Stimulated activated CD4-positive, alpha-beta T cell treated with anti-CD3 and anti-CD28 coated beads, TNF-alpha, amount 100 ng/mL, for 1 hour (primary cell): ENCODE measurements at places on chromosomes 11 and 22.

DNA sequence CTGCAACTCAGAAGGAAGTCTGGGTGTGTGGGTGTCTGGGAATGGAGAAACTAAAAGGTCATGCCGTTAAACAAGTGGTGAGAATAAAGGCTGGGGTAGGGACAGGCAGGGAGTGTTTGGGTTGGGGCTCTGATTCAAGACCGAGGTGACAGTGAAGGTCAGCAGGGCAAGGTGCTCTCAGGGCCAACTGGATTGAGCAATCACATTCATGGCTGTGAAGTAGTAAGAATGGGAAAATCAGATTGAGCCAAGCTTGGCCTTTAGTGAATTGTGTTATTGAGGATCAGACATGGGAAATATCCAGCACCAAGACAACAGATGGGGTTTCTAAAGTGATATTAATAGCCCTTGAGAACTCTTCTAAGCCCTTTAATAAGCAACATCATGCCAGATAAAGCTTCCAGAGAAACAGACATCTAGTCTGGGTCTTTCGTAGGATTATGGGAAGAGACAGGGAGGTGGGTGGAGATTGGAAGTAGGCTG lies 24.3 kb downstream of the SCN3B start:
- DNase-seq: no peak

- DNase-seq: no peak
Observed at GRCh38 chr22:22761606-22761962, 117.2 kb downstream of the GGTLC2 start.

DNA sequence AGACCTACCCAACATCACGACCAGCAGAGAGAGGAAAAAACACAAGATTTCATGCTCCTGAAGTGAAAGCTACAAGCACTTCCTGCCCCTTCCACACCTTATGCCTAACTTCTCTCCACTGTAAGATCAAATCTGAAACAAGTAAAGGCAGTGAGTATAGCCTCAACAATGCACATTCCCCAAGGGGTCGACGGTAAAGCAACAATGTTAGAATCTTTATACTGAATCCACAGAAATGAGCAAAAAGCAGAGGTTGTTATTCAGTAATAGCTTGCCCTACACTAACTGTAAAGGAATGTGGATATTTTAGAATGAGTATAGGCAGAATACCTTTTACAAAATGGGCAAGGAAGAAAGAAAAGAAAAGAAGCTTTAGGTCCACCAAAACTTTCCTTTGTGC lies 15.6 kb downstream of the ARFGAP3 start:
- no peak for DNase-seq

GRCh38 chr11:35412285-35412684 lies 7.1 kb downstream of the SLC1A2 start:
- DNase-seq: no peak

DNA sequence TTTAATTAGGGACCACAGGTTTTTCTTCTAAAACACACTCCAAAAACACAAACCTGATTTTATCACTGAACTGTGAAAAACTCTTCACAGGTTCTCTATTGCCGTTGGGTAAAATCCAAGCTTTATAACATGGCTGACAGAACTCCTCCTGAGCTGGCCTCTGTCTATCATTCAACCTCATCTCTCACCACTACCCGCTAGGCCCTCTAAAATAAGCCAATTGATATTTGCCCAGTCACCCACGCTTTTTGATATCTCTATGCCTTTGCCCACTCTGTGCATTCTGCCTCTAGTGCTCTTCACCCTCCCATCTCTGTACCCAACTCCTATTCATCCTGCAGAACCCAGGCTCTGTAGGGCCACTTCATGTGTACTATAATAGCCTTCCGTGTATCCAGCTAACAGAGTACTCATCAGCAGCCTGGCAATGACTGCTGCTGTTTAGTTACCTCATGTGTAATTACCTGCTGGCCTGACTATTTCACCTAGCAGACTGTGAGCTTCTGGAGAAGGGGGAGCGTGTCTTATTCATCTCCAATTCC lies 1.1 kb upstream of the CNGA4 start:
- DNase-seq: no peak

DNA sequence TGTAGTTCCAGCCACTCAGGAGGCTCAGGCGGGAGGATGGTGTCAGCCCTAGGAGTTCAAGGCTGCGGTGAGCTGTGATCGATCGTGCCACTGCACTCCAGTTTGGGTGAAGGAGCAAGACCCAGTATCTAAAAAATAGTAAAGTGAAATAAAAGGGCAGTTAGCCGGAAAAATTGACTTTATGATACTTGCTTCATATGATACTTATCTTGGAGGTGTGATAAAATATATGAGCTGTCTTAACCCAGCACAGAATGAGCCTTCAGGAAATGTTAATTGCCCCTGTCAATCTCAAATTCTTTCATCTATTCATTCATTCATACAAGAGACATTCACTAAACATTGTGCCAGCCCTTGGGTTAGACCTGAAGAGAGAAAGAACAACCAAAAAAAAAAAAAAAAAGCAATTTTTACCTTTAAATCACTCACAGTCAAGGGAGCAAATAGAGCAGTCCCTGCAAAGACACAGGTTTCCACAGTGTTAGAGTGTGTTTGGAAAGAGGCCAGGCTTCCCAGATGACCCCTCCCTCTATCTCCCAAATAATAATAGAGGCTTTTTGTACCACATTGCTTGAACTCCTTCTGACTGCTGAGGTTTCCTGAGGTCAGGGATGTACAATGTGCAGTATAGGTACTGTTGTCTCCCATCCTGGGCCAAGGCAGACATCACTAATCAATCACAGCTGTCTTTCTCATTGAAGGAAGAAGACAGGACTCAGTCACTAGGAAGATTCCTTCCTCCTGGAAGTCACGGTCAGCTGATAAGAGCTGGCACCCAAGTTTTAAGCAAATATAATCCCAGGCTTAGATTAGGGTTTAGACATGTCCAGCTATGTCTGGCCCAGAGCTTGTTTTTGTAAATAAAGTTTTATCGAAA lies 454.6 kb downstream of the MIAT start:
- DNase-seq: no peak

- DNase-seq: peak; percentile 64
Observed at GRCh38 chr22:44620129-44620840, 81.7 kb upstream of the PRR5 start.

DNA sequence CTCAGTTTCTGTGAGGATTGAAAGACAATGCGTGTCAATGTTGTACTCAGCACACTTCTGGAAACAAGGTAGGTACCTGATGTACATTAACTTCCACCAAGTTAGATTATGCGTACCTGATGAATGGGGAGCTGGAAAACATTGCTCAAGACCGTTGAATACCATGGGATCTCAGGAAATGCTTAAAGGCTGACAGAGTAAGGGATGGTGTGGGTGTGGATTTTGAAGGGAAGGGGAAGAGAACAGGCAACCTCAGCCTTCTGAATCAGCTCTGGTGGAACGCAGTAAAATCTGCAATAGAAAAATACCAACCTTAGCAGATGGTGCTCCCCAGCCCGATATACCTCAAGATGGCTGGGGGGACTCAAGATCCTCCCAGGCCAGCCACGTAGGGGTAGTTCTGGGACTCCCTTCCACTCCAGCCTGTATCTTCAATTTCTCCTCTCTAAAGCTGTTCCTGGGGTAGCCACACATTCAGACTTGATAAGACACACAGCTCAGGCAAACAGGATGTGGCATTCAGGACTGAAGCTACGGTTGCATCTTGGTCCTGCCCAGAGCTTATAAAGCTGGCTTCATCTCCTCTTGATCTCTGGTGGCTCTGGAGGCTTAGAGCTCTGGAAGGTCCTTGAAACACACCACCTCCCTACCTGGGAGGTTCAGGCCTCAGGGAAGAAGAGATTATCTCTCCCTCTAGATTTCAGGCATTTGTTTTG lies 111.8 kb downstream of the CTNND1 start:
- DNase-seq: no peak
